ENCODE measurements at places on chromosomes 13 and 19. TPM values are rescaled to one million over a fixed set of nuclear protein-coding genes. Genes with fewer than 3 reads are reported as not detected.

DNA sequence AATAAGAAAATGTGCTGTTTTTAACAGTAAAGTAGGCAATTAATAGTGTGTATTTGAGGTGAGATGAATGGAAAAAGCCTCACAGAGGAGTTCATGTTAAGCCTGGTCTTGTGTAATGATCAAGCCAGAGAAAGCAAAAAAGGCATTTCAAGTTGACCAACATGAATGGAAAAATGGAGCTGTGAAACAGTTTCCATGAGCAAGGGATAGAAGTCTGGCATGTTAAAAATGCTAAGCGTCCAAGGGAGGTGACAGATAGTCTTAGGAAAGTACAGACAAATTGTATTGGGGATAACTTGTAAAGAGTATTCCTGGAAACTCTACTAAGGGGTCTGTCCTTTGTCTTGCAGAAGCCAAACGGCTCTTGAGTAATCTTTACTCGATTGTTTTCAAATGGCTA lies 506.8 kb upstream of the ATXN8OS start:
- no peak for DNase-seq

DNA sequence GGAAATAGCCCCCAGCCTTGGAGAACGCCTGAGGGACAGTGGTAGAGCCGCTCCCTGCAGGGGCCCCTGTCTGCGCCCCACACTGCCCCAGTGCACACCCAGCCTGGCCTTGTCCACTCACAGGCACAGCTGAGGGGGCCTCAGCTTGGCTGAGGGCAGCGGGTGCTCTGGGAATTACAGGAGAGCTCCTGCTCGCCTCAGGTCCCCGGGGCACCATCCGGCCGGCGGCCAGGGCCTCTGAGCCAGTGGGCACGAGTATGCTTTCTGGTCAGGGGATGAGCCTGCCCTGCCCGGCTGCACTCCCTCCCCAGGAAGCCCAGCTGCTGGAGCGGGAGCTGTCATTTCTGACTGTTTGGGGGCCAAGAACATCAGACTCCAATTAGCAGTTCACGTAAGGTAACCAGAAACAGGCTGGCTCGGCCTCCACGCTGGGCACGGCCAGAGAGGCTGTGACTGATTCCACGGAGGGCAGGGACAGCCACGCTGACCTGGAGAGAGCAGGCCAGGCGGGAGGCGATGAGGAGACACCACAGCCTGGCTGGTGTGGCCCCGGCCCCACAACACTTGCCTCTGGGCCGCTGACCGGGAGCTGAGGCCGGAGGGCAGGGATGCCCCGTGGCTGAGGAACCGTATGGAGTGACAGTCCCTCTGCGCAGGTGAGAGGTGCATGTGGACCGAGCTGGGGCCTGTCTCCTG lies 15.4 kb downstream of the CEBPG start:
- DNase-seq: no peak

DNA sequence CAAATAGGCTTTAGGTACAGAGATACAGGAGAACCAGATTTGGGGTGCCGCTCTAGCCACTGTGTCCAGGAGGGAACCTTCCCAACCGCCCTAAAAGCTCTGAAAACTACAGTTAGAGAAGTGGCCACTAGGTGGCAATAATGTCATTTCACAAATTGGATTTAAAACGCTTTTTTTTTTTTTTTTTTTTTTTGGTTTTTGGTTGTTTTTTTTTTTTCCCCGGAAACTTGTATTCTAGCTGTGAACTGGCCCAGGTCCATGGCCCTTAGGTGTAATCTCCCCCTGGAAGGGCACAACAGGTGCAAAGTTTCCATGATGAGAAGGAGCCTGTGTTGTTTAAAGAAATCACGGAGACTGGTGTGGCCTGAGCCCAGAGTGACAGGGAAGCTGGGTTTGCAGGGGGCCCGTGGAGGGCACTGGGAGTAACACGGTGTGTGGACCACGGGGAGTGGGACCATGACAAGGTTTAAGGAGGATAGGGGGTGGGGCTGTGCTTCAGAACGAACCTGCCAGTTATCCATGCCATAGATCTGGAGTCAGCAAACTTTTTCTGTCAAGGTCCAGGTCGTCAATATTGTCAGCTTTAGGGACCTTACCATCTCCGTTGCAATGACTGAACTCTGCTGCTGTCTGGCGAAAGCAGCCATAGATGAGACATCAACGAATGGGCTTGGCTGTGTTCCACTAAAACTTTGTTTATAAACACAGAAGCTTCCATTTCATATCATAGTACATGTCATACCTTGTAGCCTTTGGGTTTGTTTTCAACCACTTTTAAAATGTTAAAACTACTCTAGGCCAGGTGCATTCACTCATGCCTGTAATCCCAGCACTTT lies 10.1 kb downstream of the OR1I1 start:
- DNase-seq: peak; percentile 68

- peak; percentile 29 for DNase-seq
Observed at GRCh38 chr13:110965038-110965754, 50.3 kb upstream of the ANKRD10 start.

- DNase-seq: no peak
Observed at GRCh38 chr19:48630296-48631063, 6.7 kb downstream of the DBP start.

- DNase-seq: no peak
Observed at GRCh38 chr19:38695317-38695683, 47.9 kb downstream of the ACTN4 start.

DNA sequence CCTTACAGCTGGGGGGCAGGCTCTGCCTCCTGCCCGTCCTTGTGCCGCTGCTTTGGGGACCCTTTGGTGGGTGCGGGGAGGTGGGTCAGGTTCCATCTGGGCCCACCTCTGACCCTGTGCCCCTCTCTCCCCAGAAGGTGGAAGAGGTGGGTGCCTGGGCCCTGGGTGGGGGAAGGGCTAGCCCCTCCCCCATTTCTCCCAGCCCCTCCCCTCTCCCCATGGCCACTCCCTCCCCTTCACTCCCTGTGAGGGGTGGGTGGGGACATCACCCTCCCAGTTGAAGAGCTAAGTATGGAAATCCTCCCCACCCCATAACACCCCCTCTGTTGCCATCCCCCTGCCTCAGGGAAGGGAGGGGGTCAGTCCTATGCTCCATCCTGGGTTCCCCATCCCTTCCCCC lies 14.2 kb downstream of the ARHGEF1 start:
- no peak for DNase-seq

- DNase-seq: no peak
Observed at GRCh38 chr19:43318203-43318602, 35.3 kb upstream of the CD177 start.

DNA sequence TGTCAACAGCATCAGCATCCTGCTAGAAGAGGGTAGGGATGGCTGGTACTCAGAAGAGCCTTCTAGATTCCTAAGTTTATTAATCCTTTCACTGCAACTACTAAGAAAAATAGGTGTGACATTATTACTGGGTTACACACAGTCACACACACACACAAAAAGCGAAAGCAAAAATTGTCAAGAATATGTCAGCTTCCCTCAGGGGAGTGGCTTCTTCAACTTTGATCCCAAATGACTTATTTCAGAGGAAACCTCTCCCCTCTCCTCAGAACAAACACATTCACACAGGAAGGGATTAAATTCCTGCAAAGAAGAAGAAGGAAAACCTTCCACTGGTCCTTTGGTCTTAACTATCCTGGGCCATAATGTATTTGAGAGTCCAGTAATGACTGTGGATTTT lies 20.1 kb upstream of the IGFL1 start:
- DNase-seq: no peak

GRCh38 chr13:29925457-29926097 lies 75.2 kb upstream of the UBL3 start:
- peak; percentile 45 for DNase-seq

DNA sequence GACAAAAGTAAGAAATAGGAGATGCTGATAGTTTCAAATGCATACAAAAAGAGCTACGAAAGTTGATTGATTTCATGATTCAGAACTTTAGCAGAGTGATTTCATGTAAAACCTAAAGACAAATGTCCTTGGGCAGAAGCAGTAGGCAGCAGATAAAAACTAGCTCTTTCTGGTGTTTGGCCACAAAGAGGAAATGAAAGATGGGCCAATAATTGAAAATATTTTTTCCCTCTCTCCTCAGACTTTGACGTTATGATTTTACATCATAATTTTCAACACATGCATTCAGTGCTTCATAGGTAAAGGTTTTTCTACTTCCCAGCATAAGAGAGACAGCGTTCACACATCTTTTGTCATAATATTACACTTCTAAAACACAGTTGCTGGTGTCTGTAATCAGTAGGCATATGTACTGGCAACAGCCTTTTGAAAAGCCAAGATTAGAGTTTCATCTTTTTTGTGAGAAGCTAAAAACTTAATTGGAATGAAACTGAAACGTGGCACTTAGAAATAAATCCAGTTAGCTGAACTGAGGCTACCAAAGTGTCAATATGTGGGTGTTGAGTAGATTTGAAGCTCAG lies 9.3 kb downstream of the SCEL start:
- no peak for DNase-seq

GRCh38 chr19:54168174-54168917 lies 4.6 kb downstream of the TMC4 start:
- peak; percentile 41 for DNase-seq

Gene CTXN1
- total RNA-seq: 2.9 TPM

Gene UNC13A
- total RNA-seq: 0.13 TPM

Gene OVOL3
- total RNA-seq: not detected

Gene TLE2
- total RNA-seq: 24.9 TPM

Gene TNNI3
- not detected for total RNA-seq

Gene KDELR1
- total RNA-seq: 52.8 TPM

Gene ZNF415
- 1.8 TPM for total RNA-seq

Gene TJP3
- under 0.01 TPM for total RNA-seq

Gene ABCA7
- 3.7 TPM for total RNA-seq

Gene UBXN6
- 81.3 TPM for total RNA-seq

Gene PRRG2
- 2.4 TPM for total RNA-seq

Gene RFPL4A
- 3.4 TPM for total RNA-seq

Gene SOX1
- not detected for total RNA-seq

Gene DCT
- not detected for total RNA-seq

Gene DHDH
- 0.13 TPM for total RNA-seq

Gene TEX29
- total RNA-seq: 0.13 TPM

Measured in dermis microvascular lymphatic vessel endothelial cell (primary cell).